NAMALWA (cell line): ENCODE measurements at places on chromosomes 11 and 22.

- DNase-seq, result no peak
Measured at GRCh38 chr22:19086896-19087295, 35.3 kb downstream of the DGCR2 start.

DNA sequence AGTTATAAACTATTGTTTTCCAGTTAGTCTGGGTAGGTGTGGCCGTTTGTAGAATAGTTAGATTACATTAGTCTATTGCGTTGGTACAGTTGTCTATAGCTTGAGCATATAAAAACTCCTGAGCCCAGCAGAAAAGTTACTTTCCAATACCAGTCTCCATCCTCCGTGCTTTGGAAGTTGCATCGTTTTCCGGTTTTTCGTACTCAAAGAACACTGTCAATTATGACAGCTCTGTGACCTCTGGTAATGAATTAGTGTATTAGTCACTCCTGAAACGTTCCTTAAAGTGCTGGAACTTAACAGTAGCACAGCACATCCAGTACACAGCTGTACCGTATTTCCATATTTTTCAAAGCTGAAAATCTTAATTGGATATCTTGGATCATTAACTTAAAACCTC lies 808 bp upstream of the MSANTD2 start:
- no peak for DNase-seq

DNA sequence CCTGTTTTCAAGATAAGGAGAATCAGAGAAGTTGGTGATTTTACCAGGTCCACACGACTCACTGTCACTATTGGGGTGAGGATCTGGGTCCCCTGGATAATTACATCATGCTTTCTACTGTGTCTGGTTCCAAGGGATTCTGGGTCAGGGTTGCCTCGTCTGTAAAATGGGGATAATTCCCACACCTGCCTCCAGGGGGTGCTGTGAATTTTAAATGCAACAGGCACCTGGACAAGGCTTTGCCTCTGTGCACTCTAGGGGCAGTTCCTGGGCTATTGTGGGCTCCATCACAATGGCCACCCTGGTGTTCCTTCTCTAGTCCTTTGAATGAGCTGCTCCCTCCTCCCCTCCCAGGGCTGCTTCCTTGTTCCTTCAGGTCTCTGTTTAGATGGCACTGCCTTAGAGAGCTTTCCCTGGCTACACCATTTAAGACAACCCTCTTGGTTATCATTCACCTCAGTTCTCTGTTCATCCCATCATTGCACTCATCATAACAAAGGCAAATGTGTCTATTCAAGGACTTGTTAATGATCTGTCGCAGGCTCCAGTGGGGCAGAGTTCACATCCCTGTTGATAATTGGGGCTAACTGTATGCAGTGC lies 178.6 kb downstream of the MIAT start:
- peak; percentile 74 for DNase-seq

DNA sequence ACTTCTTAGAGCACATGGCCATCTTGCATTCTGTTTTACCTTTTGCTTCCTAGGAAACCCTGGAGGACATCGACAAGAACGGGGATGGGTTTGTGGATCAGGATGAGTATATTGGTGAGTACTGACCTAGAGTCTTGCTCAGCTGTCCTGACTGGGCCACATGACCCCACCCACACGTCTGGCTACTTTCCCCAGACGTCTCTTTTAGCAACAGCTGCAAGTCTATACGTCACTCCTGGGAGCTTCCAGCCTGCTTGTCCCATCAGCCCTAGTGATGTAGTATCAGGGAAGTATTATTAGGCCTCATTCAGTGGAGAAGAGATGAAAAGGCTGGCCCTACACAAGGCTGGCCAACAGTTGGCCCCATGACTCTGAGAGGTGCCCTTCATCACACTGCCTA lies 9.6 kb downstream of the RCN1 start:
- DNase-seq, result no peak
